ENCODE measurements at places on chromosomes 6 and 20.

DNA sequence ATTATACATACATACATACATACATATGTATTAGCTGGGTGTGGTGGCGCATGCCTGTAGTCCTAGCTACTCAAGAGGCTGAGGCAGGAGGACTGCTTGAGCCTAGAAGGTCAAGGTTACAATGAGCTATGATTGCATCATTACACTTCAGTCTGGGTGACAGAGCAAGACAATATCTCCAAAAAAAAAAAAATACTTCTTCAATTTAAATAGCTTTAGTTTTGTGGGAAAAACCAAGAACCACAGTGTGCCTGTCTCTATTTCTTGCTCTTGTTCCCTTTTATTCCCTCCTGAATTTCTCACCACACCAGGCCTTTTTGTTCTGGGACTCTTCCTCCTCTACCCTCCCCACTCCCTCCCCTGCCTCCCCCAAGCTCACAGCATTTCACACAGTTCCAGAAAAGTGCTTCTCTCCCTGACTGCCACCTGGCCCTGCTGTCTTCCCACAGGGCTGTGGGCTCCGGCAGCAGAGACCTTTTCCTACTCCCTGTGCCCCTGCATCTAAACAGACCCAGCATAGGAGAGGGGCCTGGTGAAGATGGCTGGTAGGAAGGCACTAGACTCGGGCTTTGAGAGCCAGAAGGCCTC is 1.3 kb downstream of the C20orf203 start:
- peak; percentile 97 for DNase-seq

DNA sequence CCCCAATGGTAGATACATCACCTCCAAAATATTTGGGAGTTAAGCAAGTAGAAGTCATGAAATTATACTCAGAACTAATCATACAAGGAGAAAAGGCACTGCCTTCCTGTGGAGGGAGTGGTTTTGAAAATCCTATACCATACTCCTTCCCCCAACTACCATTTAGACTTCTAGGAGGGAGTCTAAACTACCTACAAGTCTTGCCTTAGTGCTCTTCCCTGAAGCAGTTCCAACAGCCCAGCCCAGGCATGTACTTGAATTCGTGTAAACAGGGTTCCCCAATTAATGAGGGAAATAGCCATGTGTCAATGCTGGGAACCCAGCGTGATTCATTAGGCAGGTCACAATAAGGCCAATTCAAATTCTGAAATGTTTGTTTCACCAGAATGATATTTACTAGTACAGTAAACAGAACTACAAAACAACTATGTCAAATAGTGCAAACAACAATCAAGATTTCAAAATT is 39.1 kb upstream of the SGK1 start:
- DNase-seq: no peak

DNA sequence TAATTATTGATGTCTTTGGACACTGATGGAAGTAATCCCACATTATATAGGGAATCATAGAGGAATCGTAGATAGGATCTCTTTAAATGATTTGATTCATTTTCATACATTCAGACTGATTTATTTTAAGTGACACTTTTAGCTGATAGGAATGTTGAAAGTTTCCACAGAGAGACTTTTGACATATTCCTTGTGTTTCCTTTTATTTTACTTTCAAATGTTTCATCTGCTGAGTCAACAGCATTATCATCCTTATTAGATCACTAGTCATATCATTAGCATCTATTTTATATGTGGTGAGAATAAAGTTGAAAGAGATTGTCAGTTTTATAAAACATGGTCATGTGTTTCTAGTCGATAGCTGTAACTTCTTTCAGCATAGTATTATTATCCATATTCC is 13.4 kb downstream of the DCBLD1 start:
- DNase-seq: no peak

- no peak for DNase-seq
These were observed 19.3 kb upstream of the SASH1 start for GRCh38 chr6:148323344-148323743.

DNA sequence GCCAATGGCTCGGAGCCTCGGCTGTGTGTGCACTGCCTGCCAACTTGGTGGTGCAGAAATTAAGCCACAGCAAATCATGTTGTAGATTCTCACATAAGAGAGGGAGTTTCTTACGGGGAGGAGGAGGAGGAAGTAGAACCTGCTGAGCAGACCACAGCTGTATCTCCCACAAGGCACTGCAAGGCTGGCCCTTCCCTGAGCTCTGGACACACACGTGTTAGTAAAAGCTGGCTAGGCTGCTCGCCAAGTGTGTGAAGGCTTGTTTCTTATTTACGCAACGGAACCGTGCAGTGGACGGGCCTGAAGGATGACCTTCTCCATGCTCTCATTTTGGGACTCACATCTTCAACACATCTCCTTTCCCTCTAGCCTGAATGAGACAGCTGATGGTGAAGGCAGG is 15.7 kb upstream of the QKI start:
- DNase-seq: peak; percentile 89

DNA sequence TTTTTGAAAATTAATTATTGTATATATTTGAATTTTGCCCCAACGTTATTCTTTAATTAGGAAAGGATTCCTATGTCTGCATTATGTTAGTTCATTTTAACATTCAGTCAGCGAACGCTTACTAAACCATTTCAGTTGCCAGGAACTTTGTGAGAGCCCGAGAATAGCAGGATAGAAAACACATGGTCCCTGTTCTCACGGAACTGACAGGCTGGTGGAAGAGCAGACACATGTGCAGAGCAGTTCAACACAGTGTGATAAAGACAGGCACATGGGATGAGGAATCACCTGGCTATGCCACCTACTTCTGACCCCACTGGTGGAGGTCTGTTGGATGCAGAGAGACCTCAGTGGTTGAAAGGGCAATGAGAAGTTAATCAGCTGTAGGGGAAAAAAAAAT is 367.2 kb downstream of the EPM2A start:
- no peak for DNase-seq

- DNase-seq: no peak
These were observed 29.4 kb upstream of the CCN6 start for GRCh38 chr6:112024464-112024863.

GRCh38 chr20:35883336-35883777 is 70.9 kb downstream of the SCAND1 start:
- DNase-seq: no peak

GRCh38 chr20:1287787-1288569 is 21.9 kb downstream of the SNPH start:
- DNase-seq: no peak

- peak; percentile 75 for DNase-seq
These were observed at the start of gene GPSM3 for GRCh38 chr6:32192608-32193039. Gene GPSM3 (minus strand): TSS chr6:32192643. CDS start chr6:32192513, 130 bp downstream.

DNA sequence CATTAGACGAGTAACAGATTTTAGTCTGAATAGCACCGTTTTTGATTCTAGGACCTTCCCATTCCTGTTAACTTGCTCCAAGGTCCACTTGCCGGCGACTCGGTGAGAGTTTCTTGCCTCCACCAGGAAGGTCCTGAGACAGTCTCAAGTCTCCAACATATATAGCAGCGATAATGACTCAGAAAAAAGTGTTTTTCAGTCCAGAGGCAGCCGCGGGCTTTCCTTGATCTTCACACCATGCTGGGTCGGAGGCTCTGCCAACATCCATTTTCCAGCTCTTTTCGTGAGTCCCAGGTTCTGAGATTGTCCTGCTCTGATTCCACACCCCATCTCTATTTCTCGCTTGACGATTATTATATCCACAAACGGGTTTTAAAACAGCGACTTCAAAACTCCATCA is 170.5 kb downstream of the GPX5 start:
- DNase-seq: no peak

DNA sequence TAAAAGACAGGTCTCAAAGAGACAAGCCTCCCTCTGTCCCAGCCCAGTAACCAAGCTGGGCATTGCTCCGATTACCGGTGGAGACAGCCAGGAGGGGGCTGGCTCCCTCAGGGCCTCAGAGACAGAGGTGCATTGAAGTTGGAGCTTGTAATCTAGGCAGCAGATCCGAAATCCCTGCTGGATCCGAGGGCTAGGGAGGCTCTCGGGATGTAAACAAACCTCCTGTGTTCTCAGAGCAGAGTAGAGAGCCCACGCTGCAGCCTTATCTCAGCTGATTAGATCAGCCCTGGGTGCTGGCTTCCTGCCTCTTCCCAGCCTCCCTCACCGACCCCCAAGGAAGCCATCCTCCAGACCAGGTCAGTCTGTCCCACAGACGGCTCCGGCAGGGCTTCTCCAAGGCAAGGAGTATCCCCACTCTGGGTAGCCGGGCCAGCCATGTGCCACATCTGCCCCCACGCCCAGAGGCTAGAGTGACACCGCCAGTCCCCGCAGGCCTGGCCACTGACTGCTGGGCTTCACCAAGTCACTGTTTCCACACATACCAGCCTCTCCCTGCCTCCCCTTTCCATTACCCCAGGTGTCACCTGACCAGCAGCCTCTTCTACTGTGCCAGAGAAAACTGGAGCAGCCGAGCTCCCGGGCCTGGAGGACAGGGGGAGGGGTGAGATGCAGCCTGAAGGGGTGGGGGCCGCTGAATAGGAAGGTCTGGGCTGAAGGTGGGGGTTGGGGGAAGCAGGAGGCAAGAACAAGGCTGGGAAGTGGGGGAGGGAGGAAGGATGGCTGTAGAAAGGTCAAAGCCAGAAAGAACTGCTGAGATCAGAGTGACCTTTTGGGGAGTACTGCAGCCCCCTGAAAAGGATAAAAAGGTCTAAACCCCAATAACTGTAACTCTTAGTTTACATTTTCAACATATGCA is 6.0 kb downstream of the SDC4 start:
- DNase-seq: no peak

DNA sequence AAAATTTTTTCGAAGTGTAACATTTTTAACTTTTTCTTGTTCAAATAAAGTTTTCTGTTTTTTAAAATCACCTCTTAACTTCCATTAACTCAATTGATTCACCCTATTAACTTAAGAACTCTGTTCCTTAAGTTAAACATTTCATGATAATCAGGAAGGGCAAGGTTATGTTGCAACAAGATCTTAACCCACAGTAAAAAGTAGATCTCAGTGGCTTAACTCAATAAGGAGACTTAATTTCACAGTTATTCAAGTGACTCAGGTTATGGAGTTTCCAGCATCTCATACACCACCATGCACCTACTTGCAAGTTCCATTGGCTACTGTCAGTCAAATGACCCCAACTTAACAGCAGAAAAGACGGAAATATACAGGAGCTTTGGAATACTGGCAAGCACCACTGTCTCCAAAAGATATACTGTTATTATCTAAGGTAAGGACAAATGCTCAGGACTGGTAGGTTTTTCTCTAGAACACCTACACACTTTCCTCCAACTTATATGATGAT is 11.2 kb downstream of the HLA-DQB1 start:
- DNase-seq: peak; percentile 17

- DNase-seq: no peak
These were observed 87.0 kb upstream of the NFATC2 start for GRCh38 chr20:51629399-51630058.

DNA sequence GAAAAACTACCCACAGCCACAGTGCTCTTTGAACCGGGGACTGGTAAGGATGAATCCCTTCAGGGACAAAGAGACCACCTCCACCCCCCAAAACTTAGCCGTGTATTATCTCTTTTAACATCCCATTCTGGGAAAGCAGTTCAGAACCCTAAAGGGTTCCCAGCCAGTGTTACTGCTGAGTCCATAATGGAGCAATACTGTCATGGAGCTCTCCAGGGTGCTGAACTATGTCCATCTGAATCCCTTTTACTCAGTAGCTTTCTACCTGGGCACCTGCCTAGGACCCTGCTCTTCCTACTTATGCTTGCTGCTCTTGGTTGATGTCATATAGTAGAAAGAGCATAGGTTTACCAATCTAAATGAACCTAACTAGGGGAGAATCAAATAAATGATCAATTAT is 22.3 kb upstream of the SAYSD1 start:
- peak; percentile 34 for DNase-seq

- DNase-seq: no peak
These were observed 77.2 kb downstream of the FILIP1 start for GRCh38 chr6:75416443-75416842.

DNA sequence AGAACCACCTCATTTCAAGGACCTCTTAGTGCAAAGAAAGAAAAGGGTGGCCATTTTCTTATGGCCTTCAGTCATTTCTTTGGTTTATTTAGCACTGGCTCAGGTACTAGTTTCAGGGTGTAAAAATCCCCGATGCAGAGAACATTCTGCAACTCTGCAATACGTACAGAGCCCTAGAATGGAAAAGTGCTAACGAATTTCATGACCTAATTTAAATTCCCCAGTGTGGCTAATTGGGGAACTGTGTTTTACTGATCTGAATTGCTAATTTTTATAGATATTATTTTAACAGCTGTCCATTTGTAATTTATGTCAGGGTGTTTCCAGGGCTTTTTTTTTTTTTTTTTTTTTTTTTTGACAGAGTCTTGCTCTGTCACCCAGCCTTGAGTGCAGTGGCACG is 160.7 kb downstream of the UST start:
- no peak for DNase-seq

- DNase-seq: no peak
These were observed 7.6 kb downstream of the GCM2 start for GRCh38 chr6:10874207-10874606.

DNA sequence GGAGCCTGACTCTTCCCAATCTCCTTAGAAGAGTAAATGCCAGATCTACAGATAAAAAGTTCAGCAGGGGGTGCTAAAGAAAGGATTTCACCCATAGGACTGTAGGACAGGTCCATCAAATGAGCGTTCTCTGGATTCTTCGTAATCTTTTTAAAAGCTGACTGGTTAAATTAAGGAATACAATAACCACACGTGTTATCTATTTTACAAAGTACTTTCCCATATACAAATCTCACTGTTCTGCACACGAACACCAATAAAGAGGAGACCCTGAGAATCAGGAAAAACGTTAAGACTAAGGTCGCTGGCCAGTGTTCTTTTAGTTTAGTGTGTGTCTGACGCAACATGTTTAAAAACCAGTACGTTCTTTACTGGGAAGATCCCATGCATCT is 542 bp downstream of the TUBE1 start:
- DNase-seq: peak; percentile 49

DNA sequence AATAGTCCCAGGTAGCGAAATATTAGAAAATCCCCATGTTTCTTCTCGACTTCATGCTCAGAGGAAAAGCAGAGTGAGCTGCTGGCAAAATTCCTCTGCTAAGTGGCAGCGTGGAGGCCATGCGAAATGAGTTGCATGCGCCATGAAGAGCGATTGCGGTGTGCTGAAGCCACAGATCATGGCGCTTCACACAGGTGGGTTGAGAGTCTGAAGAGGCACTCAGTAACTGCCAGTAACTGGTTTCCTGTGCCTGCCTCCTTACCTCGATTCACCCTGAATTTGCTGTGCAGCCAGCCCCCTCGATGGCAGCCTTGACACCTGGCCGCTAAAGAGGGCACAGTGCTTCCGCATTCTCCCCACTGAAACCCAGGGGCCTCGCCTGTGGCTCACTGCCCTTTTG is 301.5 kb downstream of the NRN1 start:
- DNase-seq: no peak

GRCh38 chr20:40493549-40493948 is 195.5 kb downstream of the MAFB start:
- DNase-seq: peak; percentile 44
